ENCODE measurements at places on chromosomes 4 and X. TPM values are rescaled to one million over a fixed set of nuclear protein-coding genes. Genes with fewer than 3 reads are reported as not detected.

- H3K36me3 ChIP-seq: no peaks in the 10 kb centered on the region
- H3K4me1 ChIP-seq: no peaks in the 10 kb centered on the region
- no peak overlapping the region for H3K4me3 ChIP-seq
- no peaks in the 10 kb centered on the region for H3K27me3 ChIP-seq
- no peak overlapping the region for H3K27ac ChIP-seq
Observed at GRCh38 chrX:120120223-120120622, 4.5 kb upstream of the RHOXF1 start.

- H3K36me3 ChIP-seq: no peaks in the 10 kb centered on the region
- DNase-seq: no peak
- H3K27me3 ChIP-seq: no peaks in the 10 kb centered on the region
- no peak overlapping the region for H3K27ac ChIP-seq
- H3K4me3 ChIP-seq: no peak overlapping the region
Observed at GRCh38 chrX:37759351-37759750, 20.5 kb upstream of the CYBB start.

- no peak for DNase-seq
- no peaks in the 10 kb centered on the region for H3K4me1 ChIP-seq
- no peaks in the 10 kb centered on the region for H3K27me3 ChIP-seq
- no peaks in the 10 kb centered on the region for H3K36me3 ChIP-seq
- H3K27ac ChIP-seq: no peak overlapping the region
Observed at GRCh38 chrX:152528193-152528592, 77.1 kb upstream of the GABRA3 start.

DNA sequence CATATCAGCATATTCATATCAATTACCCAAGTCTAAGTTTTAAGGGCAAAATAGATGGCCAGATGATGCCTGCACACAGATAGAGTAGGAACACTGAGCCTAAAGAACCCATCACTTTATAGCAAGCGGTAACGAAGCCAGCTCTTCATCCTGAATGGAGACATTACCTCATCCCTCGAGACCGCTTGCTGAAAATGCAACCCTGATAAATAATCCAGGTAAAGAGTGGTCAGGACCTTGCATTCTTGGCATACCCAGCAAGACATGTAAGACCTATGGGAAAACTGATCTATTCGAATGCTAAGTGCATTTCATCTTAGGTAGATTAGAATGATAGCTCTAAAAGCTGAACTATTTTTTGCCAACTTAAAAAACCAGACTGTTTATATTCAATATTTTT is 25.3 kb downstream of the DCHS2 start:
- no peak overlapping the region for H3K4me3 ChIP-seq
- no peaks in the 10 kb centered on the region for H3K27me3 ChIP-seq
- H3K36me3 ChIP-seq: no peaks in the 10 kb centered on the region
- no peak overlapping the region for H3K27ac ChIP-seq
- no peak for DNase-seq

DNA sequence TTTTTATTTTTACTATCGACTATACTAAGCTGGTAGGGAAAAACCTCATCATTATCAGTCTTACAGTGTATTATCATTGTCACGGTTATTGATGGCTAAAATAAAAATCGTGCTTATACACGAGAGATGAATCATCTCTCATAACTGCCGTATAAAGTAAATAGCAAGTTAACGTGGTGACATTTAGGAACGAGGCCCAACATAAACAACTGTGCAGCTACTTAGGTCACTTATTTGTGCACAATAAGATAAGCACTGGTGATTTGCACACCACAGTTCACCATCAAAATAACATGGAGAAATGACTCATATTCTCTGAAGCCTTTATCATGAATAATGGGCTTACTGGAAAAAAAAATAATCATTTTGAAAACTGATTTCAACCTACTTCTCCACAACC is 482.0 kb upstream of the TENM3 start:
- no peaks in the 10 kb centered on the region for H3K27me3 ChIP-seq
- H3K36me3 ChIP-seq: no peaks in the 10 kb centered on the region

ATXN3L gene
- total RNA-seq: not detected

- H3K4me1 ChIP-seq: no peaks in the 10 kb centered on the region
- H3K27ac ChIP-seq: peak overlapping the region; percentile 89
- H3K4me3 ChIP-seq: peak overlapping the region; percentile 67
- DNase-seq: peak; percentile 29
- no peaks in the 10 kb centered on the region for H3K27me3 ChIP-seq
Observed at GRCh38 chrX:139932073-139932900, 566 bp downstream of the ATP11C start.

DNA sequence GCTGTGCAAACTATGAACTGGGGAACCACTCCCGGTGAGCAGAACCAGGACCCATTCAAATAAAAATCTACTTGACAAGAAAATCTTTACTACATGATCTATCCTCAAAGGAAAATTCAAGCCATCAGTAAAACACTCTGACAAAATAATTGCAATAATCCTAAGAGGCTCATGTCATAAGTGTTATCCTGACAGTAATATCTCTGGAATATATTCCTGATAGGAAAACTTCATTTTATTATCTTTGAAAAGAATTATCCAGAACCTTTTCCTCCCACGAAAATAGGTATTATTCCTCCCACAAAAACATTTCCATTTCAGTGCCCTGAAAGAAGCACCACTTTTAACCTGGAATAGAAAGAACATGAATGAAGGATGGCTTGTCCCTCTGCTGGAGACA is 357.7 kb upstream of the PCDH7 start:
- no peak overlapping the region for H3K27ac ChIP-seq
- no peak overlapping the region for H3K4me3 ChIP-seq
- DNase-seq: no peak
- no peaks in the 10 kb centered on the region for H3K4me1 ChIP-seq
- H3K36me3 ChIP-seq: no peaks in the 10 kb centered on the region

DNA sequence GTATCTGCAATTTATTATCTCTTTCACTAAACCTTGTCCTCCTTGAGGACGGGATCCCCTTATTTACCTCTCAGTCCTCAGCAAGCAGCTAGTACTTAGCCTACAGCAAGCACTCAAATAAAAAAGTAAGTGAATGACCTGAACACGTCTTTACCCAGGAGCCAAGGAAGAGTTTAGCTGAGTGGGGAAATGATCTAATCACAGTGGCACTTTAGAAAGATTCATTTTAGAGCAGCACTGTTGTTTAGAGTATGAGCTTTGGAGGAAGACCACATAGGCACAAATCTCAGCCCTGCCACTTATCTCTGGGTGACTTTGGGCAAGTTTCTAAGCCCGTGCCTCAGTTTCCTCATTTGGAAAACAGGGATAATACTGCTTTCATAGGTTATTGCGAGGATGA is 2.7 kb downstream of the FAM120C start:
- no peak for DNase-seq
- peaks cover 5% of the 10 kb centered on the region for H3K4me1 ChIP-seq

GRCh38 chr4:168095776-168096406 is 3.6 kb downstream of the ANXA10 start:
- no peaks in the 10 kb centered on the region for H3K27me3 ChIP-seq
- DNase-seq: no peak
- no peak overlapping the region for H3K4me3 ChIP-seq
- no peaks in the 10 kb centered on the region for H3K4me1 ChIP-seq
- H3K36me3 ChIP-seq: no peaks in the 10 kb centered on the region

DNA sequence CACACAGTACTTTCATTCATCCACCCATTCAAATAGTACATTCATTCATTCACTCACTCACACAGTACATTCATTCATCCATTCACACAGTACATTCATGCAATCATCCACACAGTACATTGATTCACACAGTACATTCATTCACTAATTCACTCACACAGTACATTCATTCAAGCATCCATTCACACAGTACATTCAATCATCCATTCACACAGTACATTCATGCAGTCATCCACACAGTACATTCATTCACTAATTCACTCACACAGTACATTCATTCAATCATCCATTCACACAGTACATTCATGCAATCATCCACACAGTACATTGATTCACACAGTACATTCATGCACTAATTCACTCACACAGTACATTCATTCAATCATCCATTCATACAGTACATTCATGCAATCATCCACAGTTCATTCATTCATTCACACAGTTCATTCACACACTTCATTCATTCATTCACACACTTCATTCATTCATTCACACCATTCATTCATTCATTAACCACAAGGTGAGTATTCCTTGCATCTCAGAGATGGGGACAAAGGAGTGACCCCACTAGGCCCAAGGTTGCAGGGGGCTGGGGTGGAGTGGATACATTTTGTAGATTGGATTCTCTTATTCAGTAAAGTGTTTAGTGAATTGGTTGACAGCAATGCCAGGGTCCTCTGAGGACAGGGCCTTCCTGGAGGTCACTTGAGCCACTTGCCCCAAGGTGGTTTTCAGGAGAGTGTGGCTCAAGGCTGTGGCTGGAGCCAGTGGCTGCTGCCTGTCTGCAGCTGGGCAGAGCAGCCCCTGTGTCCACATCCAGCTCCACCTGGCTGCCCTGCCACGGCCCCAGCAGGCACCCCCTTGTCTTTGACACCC is 4.3 kb upstream of the SPON2 start:
- H3K27ac ChIP-seq: no peak overlapping the region
- H3K4me3 ChIP-seq: no peak overlapping the region
- DNase-seq: peak; percentile 57
- no peaks in the 10 kb centered on the region for H3K36me3 ChIP-seq
- no peaks in the 10 kb centered on the region for H3K27me3 ChIP-seq

FHDC1 gene
- total RNA-seq: 5.9 TPM

ARSJ gene
- 16.7 TPM for total RNA-seq

GRCh38 chr4:77450006-77450405 is 155.6 kb upstream of the CXCL13 start:
- no peak overlapping the region for H3K27ac ChIP-seq
- H3K4me3 ChIP-seq: no peak overlapping the region
- no peaks in the 10 kb centered on the region for H3K27me3 ChIP-seq
- H3K36me3 ChIP-seq: no peaks in the 10 kb centered on the region
- DNase-seq: no peak

MAGEB17 gene
- not detected for total RNA-seq

DNA sequence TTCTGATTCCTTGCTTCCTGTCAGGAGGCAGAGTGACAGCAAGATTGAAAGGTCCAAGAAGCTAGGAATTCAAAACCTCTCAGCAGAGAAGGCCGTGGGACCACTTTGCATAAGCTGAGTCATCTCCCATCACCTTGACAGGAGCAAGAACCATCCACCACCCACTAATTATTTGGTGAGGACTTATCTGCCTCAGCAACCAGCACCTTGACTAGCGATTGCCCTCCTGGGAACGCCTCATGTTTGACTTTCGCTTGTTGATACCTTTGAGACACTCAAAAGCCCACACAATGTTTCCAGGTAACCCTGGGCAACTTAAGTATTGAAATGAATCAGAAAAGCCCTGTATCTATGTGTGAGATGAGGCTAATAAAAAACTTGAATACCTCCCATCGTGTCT is 233.5 kb upstream of the GYPA start:
- no peak overlapping the region for H3K4me3 ChIP-seq
- H3K4me1 ChIP-seq: no peaks in the 10 kb centered on the region
- H3K27ac ChIP-seq: no peak overlapping the region
- no peak for DNase-seq

IBSP gene
- total RNA-seq: not detected

DNA sequence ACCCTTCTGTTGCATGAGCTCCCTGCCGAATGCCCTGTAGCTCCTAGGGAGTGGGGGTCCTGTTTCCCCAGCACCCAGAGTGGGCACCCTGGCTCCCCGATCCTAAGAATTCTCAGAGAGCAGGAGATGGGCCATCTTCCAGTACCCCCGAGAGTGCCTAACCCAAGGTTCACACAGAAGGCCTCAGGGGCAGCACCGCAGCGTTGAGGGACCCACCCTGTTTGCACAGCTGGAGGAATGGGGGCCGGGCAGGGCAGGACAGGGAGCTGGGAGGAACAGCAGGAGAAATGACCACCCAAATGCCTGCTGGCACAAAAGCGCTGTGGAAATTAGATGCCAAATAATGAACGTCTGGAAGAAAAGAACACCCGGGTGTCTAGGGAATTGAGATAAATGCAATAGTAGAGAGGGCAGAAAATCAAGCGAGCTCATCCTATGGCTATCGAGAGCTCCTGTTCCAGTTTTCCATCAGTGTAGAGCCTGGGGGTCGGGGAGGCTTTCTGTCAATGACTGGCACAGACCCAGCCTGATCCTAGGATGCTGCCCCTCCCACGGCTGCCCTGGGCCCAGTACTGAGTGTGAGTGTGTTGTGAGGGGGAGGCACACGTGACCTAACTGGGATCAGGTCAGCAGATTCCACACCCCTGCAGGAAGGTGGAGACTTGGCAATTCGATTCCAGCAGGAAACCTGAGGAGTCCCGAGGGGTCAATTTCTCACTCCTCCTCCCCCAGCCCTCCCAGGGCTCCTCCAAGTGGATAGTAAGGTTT is 25.7 kb downstream of the SEPTIN6 start:
- no peak overlapping the region for H3K4me3 ChIP-seq
- H3K27me3 ChIP-seq: no peaks in the 10 kb centered on the region
- DNase-seq: peak; percentile 75
- no peaks in the 10 kb centered on the region for H3K36me3 ChIP-seq
- H3K4me1 ChIP-seq: no peaks in the 10 kb centered on the region

ANKRD17 gene
- total RNA-seq: 67.7 TPM

- no peak overlapping the region for H3K4me3 ChIP-seq
- H3K27me3 ChIP-seq: no peaks in the 10 kb centered on the region
- no peaks in the 10 kb centered on the region for H3K4me1 ChIP-seq
- no peak overlapping the region for H3K27ac ChIP-seq
Observed at GRCh38 chr4:125705681-125706080, 390.9 kb downstream of the FAT4 start.

DNA sequence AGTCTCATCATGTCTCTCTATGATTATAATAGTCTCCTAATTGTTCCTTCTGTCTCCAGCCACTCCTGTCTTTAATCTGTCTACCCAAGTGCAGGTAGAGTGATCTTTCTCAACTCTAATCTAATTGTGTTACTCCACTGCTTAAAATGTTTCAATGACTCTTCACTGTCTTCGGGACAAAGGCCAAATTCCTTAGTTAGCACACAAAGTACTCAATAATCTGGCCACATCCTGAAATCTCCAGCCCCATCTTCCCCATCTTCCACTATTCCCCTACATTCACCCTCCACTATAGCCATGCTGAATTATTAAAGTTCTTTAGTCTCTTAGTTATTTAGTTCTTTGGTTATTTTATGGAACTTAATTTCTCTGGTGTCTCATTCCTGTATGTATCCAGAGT is 353.3 kb downstream of the OPHN1 start:
- H3K4me3 ChIP-seq: no peak overlapping the region
- no peak overlapping the region for H3K27ac ChIP-seq
- H3K4me1 ChIP-seq: no peaks in the 10 kb centered on the region
- no peak for DNase-seq
- no peaks in the 10 kb centered on the region for H3K36me3 ChIP-seq

Data from kidney (tissue), 22 donors.